ENCODE measurements at places on chromosomes 16 and 17.

GRCh38 chr17:68587847-68588246, 13.3 kb downstream of the FAM20A start:
- no peak for DNase-seq

- no peak for DNase-seq
Observed at GRCh38 chr17:82091264-82092066, 6.6 kb downstream of the FASN start.

- DNase-seq: no peak
Observed at GRCh38 chr17:53919356-53919755, 96.6 kb downstream of the KIF2B start.

GRCh38 chr17:70290770-70291169, 121.4 kb downstream of the KCNJ2 start:
- no peak for DNase-seq

DNA sequence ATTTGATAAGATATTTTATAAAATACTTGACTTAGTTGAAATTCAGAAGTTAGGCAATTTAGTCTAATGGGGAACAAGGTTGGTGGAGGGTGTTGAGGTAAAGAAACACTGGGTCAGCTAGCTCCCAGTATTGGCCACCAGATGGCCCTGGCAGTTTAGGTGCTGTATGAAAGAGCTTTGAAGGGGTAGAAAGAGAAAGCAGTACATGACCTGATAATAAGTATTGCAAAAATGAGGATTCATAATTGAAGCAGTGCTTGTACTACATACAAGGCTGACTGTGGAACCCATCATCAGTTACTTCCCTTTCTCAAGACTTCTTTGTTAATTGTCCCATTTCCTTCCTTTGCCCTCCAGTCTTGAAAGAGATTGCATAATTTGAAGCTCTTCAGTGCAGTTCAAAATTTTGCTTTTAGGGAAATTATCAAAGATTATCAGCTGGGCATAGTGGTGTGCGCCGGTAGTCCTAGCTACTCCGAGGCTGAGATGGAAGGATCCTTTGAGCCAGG, 29.4 kb downstream of the TANC2 start:
- DNase-seq: peak; percentile 9

- no peak for DNase-seq
Observed at GRCh38 chr17:18925187-18925586, 26.8 kb upstream of the SLC5A10 start.

- DNase-seq: no peak
Observed at GRCh38 chr17:17562146-17562511, 29.4 kb downstream of the PEMT start.

DNA sequence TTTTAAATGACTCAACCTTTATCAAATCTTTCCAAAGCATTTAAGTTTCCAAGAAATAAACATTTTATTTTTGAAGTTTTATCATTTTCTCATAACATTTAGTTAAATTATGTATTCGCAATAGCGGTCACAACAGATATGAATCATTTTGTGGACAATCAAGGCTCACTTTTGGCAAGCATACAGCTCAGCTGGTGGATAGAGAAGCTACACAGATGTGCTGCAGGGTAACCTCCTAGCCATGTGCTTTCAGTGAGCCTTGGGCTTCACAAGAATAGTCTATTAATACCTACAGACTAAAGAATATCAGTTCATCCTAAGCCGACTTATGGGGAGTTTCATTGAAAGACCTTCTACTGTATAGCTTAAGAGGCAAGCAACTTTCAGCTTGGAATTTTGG, 144.8 kb downstream of the MRTFB start:
- DNase-seq: no peak

DNA sequence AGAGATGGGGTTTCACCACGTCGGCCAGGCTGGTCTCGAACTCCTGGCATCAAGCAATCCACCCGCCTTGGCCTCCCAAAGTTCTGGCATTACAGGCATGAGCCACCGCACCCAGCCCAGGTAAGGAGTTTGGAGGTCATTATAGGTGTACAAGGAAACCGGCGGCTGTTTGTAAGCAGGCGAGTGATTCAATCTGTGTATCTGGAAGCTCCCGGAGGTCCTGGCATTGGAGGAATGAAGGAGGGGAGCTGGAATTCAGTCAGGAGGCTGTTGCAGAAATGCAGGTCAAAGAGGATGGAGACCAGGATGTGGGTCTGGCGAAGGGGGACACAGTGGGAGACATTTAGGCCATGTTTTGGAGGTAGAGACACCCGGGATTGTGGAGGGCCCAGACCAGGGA, 18.8 kb downstream of the CDC42EP4 start:
- no peak for DNase-seq

DNA sequence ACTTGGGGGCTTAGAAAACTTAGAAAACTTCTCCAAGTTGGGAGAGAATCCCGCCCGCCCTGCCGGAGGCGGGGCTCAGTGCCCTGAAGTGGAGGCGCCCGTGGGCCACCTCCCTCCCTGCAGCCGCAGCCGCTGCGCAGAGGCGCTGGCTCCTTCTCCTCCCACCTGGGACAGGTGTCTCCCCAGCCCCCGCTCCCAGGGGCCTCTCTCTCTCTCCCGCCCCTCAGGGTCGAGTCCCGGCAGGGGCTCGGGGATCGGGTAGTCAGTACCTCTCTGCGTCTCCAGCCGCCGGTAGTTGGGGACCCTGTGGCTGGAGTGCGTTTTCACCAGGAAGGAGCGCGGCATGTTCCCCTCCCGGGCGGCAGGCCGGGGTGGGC, 257 bp downstream of the SNAI3 start:
- DNase-seq: peak; percentile 76

GRCh38 chr16:85114909-85115567, 2.8 kb upstream of the CIBAR2 start:
- peak; percentile 77 for DNase-seq

DNA sequence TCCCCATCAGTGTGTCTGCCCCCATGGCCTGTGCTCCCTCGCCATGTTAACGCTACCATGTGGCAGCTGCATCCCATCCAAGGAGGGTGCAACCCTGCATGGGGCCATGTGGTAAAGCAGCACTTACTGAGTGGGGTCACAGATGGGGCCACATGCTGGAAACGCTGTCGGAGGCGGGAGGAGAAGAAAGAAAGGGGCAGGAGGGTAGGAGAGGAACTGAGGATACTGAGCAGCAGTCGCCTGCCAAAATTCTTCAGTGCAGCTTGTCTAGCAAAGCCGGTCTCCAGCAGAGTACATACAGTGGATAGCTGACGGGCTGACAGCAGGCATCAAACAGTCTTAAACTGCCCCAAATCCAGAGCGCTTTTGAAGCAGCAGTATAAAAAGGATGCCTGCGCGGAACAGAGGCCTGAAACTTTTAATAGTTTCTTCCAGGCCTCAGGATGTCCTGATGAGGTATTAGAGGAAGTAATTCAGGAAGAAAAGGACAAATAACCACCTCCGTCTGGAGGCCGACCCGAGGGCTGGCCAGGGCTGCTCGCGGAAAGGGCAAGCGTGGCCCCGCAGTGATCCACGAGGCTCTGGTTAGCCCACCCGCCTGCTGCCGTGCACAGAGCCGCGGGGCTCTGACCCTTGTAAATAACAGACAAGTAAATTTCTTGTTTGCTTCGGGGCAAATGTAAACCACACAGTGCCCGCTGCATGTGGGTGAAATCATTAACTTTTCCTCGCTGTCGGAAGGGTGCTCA, 149.0 kb downstream of the CCDC182 start:
- no peak for DNase-seq

DNA sequence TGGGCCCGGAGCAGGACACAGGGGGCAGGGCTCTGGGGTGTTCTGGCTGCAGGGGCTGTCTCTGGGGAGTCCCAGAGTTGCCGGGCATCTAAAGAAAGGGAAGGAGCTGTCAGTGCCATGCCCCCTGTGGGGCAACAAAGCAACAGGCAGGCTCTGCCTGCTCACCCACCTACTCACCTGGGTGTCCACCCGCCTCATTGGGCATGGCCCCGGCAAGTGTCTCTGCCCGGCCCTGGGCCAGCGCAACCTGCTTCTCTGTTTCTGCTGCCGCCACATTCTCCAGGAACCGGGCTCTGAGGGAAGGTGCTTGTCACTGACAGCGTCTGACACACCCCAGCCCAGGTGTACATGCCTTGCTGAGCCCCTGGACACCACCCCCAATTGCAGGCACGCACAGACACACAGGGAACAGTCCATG, 7.3 kb downstream of the TMEM208 start:
- DNase-seq: no peak

DNA sequence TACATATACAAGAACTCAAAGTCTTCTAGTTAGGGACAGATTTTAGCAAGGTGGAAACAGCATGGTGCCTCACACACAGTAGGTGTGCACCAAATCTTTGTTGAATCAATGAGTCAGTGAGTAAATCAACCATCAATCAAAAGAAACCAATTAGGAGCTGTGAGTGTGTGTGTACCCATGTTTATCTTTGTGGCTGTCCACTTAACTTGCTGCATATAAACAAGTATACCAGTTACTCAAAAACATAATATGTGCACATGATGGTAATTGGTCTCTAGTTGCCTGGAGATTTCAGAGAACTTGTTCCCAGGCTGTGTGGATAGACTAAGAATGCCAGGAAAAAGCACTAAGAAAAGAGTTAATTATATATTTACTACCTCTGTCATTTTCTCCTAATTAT, 272.2 kb upstream of the CCL2 start:
- DNase-seq: no peak

- no peak for DNase-seq
Observed at GRCh38 chr16:54519161-54519695, 232.6 kb upstream of the IRX3 start.

- DNase-seq: no peak
Observed at GRCh38 chr16:9123871-9124270, 32.4 kb downstream of the HAPSTR1 start.

GRCh38 chr16:31149332-31149731, 534 bp downstream of the PRSS36 start:
- no peak for DNase-seq

GRCh38 chr17:512926-513325, 160.3 kb upstream of the RPH3AL start:
- no peak for DNase-seq

DNA sequence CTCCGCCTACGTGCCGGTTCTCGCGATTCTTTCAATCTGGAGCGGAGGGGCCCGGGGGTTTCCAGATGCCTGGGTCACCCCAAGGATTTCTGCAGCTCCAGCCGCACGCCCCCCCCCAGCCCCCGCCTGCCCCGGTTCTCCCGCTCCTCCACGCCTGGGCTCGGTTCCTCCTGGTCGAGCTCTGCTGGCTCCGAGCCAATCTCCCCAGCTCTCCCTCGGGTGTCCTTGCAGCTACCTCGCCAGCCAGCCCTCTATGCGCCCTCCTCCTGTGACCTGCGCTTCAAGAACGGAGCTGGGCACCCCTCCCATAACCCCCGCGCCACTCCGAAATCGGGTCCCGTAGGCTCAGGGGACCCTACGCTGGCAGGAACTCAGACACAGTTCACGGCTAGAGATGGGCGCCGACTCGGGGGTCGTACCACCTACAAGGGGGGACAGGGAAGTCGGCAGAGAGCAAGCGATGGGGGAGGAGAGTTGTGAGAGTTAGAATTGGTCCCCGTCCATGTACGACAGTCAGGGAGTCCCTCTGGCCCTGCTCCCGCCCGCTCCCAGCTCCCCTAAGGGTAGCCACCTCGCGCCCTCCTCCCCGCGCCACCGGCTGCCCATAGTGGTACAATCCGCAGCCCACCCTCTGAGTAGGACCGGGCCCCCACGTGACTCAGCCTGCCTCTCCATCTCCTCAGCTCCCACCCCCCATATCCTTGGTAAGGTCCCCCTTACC, 961 bp downstream of the FGF11 start:
- DNase-seq: peak; percentile 53

- no peak for DNase-seq
Observed at GRCh38 chr17:79705674-79706073, 25.1 kb upstream of the ENPP7 start.

DNA sequence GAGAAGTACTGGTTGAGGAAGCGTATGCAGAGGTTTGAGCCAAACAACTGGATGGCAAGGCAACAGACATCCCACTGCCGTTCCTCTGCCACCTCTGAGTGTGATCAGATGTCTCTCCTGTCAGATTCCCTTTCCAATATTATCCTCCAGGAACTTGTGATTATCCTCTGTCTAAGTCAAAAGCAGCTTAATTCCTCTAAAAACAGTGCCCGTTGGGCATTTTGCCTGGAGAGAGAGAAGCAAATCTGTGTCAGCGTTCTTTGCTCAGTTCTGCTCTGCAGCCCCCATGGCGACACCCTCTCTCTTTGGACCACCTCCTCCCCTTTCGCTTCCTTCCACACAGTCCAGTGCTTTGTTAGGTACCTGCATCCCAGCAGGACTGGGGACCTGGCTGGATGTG, 56.1 kb upstream of the TBX2 start:
- no peak for DNase-seq

- no peak for DNase-seq
Observed at GRCh38 chr16:88453611-88454522, 787 bp downstream of the ZFPM1 start.

GRCh38 chr17:38943607-38944006, 18.2 kb downstream of the LASP1NB start:
- DNase-seq: no peak

DNA sequence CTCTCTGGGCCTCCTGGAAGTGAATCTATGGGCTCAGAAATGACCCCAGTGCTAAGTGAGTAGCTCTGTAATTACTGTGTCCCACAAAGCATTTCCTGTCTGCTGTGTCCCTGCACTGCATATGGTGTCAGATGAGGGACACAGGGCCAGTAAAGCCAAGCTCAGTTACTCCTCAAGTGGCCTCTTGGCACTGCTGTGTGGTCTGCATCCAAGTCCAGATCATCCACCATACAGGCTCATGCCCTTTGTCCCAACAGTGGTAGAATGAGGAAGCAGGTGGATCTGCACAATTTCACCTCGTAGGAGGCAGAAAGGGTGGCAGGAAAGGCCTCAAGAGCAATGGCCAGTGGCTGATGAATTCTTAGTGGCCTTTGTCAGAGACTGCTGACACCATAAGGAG, 146.8 kb downstream of the SOX9 start:
- no peak for DNase-seq

- DNase-seq: peak; percentile 65
Observed at GRCh38 chr16:56792967-56793366, 63.0 kb downstream of the NUP93 start.

- no peak for DNase-seq
Observed at GRCh38 chr17:73815474-73815873, 171.2 kb upstream of the SDK2 start.

GRCh38 chr16:54585998-54586340, 299.4 kb upstream of the IRX3 start:
- DNase-seq: no peak

- DNase-seq: no peak
Observed at GRCh38 chr17:21199856-21200255, 14.1 kb downstream of the TMEM11 start.
